ENCODE measurements at places on chromosomes 1 and 21.

DNA sequence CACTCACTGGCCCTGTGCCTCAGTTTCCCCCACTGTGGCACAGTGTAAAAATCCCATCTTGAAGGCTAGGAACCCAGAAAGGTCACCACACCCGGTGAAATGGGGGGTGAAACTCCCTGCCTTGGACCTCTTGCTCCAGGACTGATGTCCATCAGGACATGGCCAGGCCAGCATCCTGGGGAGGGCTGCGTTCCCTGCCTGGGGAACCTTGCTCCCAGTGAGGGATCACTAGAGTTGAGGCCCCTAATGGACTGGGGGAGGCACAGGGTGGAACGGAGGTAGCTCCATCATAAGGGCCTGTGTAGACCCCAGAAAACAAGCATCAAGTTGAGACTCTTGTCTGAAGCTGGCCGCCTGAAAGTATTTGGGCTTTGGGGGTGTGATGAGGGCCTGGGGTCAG is 10.4 kb upstream of the ZNF670 start:
- DNase-seq: no peak

- DNase-seq: no peak
Observed at GRCh38 chr1:166354406-166354805, 187.6 kb upstream of the FAM78B start.

GRCh38 chr1:94654031-94654430 is 112.5 kb upstream of the F3 start:
- no peak for DNase-seq

- no peak for DNase-seq
Observed at GRCh38 chr1:108089477-108089876, 110.7 kb downstream of the SLC25A24 start.

DNA sequence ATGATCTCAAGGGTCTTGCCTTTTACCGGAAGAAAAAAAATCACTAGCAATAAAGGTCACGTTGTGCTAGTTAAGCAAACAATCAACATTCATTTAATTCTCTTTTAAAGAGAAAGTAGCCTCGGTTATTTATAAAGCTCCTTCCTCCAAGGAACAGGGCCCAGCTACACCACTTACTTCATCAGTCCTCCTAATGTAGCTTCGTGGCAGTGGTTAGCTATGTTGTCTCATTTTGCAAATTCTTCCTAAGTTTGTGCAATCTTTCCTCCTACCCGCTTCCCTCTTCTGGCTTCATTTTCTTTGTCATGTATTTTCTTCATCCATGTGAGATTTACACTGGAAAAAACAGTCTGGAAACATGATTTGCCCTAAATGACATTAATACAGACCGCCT is 554.2 kb downstream of the NUF2 start:
- no peak for DNase-seq

DNA sequence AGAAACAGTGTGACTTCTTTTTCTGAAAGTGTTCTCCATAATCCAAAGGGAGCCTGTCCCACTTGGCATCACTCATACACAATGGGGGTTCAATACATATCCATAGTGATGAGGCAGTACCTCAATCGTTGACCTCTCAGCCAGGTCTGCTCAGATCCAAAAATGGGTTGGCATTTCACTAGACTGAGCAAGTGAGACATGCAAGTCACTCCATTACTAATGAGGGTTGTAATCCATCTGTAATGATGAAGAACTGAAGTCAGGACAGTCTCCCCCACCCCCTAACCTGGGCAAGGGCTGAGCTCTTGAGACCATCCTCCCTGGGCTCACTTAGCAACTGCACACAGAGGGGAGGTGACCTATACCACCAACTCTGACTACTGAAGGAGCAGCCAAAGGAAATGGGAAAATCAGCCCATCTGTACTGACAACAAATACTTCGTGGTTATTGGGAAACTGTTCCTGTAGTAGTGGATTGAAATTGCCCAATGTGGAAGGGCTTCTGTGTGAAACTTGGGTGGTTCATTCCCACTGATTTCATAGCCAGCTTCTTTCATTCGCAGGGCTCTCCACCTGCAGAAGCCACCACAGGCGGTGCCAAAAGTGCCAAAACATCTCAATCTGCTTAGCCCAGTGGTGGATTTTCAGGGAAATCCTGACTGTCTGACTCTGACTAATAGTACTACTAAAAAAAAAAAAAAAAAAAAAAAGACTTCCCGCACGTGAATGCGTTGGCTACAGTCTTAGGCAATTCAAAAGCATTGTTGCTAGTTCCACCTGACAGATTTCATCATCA is 5.0 kb downstream of the NGF start:
- no peak for DNase-seq

GRCh38 chr1:92340154-92340553 is 41.3 kb downstream of the RPAP2 start:
- no peak for DNase-seq

GRCh38 chr1:210092366-210092765 is 140.2 kb upstream of the SERTAD4 start:
- no peak for DNase-seq

- no peak for DNase-seq
Observed at GRCh38 chr1:114521396-114522263, 10.6 kb upstream of the TRIM33 start.

DNA sequence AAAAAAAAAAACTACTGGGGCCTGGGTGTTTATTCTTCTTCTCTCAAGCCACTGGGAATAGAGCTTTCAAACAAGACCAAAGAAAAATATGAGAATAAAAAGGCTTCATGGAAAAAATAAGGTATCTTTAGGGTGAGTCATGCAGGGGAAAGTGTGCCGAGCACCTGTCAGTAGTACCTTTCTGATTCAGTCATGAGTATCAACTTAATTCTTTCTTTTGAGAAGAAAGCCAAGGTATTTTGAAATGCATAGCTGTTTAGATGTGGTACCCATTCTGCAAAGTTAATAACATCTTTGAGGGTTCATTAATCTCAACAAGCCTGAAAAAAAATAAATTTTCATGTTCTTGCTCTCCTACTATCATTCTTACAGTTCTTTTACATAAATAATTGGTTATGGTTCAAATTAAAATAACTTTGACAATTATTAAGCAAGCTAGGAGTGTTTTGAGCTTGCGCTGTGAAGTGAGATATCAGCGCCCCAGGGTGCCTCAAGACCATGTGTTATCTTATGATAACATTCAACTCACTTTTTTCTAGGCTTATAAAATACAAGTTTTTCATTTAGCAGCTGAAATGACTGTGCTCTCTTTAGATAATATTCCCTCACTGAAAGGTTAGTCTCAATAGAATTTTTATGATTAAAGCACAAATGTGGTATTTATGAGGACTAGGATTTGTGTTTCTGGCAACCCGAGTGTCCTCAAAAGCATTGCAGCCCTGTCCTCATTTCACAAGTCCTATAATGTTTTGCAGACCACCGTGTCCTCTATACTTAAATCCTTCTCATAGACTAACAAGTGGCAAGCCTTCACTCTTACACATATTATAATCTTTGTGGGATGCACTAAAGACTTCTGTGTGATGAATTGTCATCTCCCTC is 138.6 kb downstream of the SLC44A5 start:
- DNase-seq: no peak

- no peak for DNase-seq
Observed at GRCh38 chr1:183159960-183160359, 26.1 kb upstream of the LAMC2 start.

DNA sequence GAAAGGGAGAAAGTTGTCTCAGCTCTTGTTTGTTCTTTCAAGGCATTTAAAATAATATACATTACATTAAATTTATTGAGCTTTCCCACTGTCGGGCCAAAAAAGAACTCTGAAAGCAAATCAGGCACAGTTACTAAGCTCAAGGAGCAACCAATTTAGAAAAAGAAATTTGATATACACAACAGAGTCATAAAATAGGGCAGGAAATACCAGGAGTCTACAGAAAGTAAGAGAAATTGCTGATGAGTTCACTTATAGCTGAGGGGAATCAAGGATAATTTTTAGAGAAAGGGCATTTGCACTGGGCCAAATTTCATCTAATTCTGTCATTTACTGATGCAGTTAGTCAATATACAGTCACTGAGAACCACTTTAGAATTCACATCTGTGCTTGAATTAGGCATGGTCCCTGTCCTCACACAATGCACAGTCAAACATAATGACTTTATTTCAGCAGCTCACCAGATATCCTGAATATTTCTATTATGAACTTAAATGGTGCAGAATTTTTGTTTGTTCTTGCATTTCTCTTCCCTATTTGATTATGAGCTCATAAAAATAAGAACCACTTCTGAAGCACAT is 249.6 kb upstream of the BEND5 start:
- DNase-seq: no peak

- DNase-seq: no peak
Observed at GRCh38 chr1:3396411-3396810, 58.1 kb upstream of the ARHGEF16 start.

DNA sequence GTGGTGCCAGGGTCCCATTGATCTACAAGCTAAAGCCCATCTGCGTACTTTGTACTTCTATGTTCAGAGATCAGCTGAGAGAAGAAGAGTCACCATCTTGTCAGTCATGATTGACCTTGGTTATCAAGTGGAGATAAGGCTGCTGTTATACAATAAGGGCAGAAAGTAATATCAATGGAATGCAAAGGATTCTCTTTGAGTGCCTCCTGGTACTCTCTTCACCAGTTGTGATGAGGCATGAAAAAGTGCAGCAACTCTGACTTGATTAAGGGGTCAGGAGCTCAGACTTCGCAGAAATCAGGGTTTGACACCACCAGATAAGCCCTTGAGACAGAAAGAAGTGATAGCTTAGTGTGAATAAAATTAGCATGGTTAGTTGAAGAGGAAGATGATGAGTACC is 25.7 kb upstream of the SYT14 start:
- DNase-seq: no peak

GRCh38 chr1:181100015-181100905 is 11.8 kb downstream of the IER5 start:
- no peak for DNase-seq

- peak; percentile 32 for DNase-seq
Observed at GRCh38 chr1:208025031-208025430, 114.1 kb upstream of the CD34 start.

- DNase-seq: no peak
Observed at GRCh38 chr1:205458777-205459566, 3.1 kb upstream of the BLACAT1 start.

DNA sequence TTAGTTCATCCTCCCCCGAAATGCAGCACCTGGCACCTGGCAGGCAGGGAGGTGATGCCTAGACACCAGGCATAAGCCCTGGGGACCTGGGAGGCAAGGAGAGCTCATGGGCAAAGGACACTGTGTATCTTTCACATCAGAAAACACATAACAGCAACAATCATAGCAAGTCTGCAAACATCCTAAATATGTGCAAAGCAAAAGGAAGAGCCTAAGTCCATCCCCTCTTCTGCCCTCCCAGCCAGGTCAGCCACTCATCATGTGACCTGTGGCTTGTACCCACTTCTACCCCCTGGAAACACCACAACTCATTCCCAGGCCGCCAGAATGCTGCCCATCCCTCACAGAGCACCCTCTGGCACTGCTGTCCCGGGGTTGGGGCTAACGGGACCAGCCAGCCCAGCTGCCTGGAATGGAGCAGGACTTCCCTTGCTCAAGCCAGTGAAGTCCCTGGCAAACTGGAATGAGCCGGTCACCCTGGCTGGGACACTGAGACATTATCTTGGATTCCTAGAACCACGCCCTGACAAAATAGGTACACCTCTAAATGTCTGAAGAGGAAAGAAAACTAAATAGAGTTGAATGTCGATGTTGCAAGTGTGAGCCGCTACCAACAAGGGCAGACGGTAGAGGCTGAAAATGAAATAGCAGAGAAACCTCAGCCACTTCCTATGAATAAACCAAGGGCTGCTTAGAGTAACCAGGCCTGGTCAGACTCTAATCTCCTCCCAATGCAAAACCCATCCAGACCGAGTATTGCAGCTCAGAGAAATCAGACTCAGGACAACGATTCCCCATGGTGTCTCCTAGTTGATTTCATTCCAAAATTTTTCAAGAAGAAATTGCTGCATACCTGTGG is 29.4 kb downstream of the TMPRSS2 start:
- DNase-seq: no peak

DNA sequence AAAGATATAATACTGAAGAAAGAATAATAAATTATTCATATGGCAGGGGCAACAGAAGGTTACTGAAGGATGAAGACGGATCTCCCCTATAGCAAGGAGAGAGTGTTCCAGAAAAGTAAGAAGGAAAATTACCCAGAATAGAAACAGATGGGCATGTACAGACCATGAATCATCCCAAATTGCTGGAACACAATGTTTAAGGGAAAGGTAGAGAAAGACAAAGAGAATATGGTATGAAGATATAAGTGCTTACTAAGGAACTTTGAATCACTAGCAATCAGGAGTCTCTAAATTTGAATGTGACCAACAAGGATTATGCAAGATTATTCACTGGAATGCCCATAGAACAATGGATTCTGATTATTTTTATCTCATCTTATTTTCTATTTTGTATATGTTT is 375.4 kb downstream of the COL11A1 start:
- no peak for DNase-seq

- DNase-seq: peak; percentile 53
Observed at GRCh38 chr1:219927956-219928790, at the start of gene SLC30A10. Gene SLC30A10, minus strand, starts transcription at chr1:219928557. Its CDS starts 117 bp downstream, at chr1:219928440.

DNA sequence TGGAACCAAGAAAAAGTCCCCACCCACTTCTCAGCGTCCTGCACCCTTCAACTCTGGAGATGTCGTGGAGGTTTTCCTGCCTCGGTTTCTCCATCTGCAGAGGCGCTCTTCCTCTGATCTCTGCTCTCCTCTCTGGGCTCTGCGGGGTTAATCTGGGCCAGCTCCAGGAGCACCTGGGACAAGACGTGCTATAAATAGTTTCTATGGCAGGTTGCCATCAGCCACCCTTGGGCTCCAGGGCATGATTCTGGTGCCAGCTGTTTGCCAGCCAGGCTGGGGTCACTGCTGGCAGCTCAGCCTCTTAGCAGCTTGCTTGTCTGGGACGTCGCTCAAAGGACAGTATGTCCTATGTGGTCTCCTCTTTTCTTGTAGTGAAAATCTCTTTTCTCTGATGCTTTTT is 137.1 kb downstream of the ACTL8 start:
- no peak for DNase-seq

- no peak for DNase-seq
Observed at GRCh38 chr21:44295163-44295573, 4.7 kb upstream of the PFKL start.

DNA sequence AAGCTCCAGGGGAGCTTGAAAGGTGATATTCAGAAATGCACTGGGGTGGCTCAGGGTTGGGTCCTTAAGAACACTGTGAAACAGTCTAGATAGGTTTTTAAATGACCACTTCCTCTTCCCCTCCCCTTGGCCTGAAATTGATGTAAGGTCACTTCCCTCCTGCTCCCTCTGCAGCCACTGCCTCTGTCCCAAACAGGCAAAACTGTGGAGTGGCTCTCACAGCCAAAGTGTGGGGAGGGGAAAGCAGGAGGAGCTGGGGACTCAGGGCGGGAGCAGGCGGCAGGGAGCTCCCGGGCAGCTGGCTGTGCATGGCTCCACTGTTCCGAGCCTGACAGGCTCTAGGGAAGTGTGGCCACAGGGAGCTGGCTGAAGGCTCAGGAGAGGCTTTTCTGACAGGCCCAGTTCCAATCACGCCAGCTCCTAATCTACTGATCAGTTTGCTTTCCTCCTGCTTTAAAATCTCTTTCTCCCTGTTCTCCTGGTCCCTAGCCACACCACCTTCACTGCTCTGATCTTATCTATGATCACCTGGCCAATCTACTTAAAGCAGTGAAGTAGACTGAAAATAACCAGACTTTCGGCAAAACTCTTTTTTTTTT is 5.1 kb upstream of the CSRP1 start:
- DNase-seq: peak; percentile 58

- DNase-seq: no peak
Observed at GRCh38 chr1:80894921-80895320, 905.8 kb upstream of the ADGRL2 start.

Measured in anterior cingulate cortex (tissue), 58 donors.